GM13977 (cell line): ENCODE measurements at places on chromosomes 4 and X.

- no peak for DNase-seq
These were observed 691.9 kb downstream of the TECRL start for GRCh38 chr4:63717384-63717783.

GRCh38 chrX:154654372-154654771, 993 bp upstream of the CTAG2 start:
- peak; percentile 20 for DNase-seq

DNA sequence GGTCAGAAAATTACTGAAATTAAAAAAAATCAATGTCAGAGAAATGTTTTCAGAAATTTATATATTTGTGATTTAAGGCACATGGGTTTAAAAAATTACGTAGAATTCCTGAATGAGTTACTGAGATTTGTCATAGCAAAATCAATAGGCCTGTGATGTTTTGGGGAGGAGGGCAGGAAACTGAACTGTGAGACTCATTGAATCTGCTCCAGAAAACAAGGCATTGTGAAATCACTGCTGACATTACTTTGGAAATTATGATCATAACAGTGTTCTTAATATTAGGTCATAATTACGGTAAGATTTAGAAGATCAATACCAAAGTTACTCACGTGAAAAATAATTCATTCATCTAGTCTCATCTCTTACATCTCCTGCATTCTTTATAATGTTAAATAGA, 5.3 kb downstream of the FGF5 start:
- DNase-seq, result no peak

DNA sequence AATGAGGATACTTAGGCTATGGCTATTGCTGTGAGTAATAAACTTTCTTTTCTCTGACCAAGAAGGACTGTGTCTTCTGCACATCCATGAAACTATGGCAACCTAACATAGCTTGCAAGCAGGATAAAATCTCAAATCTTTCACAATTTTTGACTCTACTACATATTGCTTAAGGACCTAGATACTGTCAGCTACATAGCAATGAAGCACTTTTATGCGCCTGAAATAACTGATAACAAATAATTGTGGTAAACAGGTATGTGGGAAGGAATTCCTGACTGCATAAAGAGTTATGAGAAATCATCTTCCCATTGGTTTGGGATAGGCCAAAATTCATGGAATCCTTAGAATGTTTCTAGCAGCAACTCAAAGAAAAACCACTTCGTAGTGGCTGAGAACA, 41.2 kb upstream of the PDGFC start:
- no peak for DNase-seq

- peak; percentile 49 for DNase-seq
These were observed 23.5 kb upstream of the SYNPO2 start for GRCh38 chr4:118865091-118865708.

GRCh38 chr4:10173037-10173753, 56.6 kb upstream of the WDR1 start:
- DNase-seq, result no peak

- no peak for DNase-seq
These were observed 5.8 kb upstream of the USP38 start for GRCh38 chr4:143178923-143179322.

DNA sequence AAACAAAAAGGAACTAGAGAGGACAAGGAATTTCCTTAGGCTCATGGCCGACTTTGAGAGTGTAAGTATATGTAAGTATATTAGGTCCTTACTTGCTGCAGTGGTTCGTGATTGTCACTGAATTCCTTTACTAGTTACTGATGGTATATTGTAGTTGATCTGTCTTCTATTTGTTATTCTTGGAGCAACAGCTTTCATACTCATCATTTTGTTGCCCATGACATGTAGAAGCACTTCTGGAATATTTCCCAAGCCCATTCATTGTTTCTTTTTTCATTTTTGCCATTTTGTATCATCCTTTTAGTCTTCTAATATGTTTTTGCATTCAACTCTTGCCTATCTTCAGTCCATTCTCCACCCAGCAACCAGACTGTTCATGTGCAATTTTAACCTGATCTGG, 170.0 kb downstream of the ARHGAP10 start:
- no peak for DNase-seq

DNA sequence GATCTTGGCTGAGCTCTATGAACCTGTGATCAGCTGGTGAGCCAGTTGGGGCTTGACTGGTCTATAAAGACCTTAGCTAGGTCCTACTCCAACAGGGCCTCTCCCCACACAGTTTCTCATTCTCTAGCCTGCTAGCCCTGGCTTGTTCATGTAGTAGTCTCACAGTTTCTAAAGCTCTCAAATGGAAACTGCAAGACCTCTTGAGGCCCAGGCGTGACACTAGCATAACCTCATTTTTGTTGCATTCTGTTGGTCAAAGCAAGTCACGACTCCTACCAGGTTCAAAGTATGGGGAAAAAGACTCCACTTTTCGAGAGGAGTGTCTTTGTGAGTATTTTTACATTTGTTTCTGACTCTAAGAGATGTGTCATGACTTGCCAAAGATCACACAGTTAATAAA, 50.9 kb downstream of the CEP44 start:
- DNase-seq, result peak; percentile 35

- no peak for DNase-seq
These were observed 19.7 kb upstream of the ABCG2 start for GRCh38 chr4:88177983-88178625.
